ENCODE measurements at places on chromosomes 7 and 10. TPM values are rescaled to one million over a fixed set of nuclear protein-coding genes. Genes with fewer than 3 reads are reported as not detected.
A peak's percentile ranks its signal among the peaks of the same experiment; 100 is the strongest.

Gene ACSL5
- polyA plus RNA-seq = 0.08 TPM

- DNase-seq = no peak
Measured at GRCh38 chr7:37245590-37245989, 203.1 kb downstream of the ELMO1 start.

Gene SNX10
- 0.13 TPM for polyA plus RNA-seq

GRCh38 chr7:41693150-41693997 is 9.5 kb downstream of the INHBA start:
- DNase-seq = peak; percentile 35

Gene TAS2R40
- not detected for polyA plus RNA-seq

DNA sequence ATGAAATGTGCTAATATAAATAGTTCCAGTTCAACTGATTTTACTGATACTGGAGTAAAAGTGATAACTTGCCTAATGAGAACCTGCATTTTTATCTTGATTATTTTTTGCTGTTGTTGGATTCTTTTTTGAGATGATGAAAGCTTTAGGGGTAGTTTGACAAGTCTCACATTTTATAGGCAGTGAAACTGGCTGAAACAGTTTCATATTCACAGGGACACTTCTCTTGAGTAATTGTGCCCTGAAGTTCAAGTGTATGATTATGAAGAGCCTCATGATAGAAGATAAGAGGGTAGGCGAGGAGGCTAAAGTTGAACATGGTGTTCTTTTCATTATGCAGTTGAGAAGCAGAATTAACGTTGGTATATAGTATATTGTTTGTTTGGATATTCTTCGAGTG is 5.1 kb downstream of the AUTS2 start:
- DNase-seq = no peak

Gene ACBD5
- 12.5 TPM for polyA plus RNA-seq

- no peak for DNase-seq
Measured at GRCh38 chr10:87660484-87661133, 931 bp downstream of the PAPSS2 start.

DNA sequence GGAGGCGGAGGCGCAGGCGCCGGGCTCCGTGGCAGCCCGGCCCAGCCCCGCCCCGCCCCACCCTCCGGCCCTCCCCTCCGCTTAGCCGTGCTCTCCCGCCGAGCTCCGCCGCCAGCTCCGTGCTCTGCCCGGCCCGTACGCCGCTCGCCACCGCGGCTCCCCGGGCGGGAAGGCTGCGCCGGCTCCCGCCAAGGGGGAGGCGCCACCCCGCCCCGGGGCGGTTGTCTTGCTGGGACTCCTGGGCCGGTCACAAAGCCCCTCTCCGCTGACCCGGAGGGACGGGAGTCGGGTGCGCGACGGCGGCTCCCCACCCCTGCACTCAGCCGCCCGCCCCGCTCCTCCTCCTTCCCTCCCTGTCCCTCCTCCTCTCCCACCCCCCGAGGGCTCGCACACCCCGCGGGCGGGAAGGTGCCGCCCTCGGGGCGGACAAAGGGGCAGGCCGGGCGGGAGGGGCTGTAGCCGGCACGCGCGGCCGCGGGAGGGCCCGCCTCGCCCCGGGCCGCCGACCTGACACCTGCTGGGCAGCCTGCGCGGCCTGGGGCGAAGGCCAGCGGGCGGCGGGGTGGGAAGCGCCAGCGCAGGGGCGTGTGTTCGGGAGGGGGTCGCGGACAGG is 11.5 kb upstream of the SP8 start:
- DNase-seq = peak; percentile 86

- DNase-seq = no peak
Measured at GRCh38 chr10:90621577-90621976, 236.3 kb downstream of the HTR7 start.

DNA sequence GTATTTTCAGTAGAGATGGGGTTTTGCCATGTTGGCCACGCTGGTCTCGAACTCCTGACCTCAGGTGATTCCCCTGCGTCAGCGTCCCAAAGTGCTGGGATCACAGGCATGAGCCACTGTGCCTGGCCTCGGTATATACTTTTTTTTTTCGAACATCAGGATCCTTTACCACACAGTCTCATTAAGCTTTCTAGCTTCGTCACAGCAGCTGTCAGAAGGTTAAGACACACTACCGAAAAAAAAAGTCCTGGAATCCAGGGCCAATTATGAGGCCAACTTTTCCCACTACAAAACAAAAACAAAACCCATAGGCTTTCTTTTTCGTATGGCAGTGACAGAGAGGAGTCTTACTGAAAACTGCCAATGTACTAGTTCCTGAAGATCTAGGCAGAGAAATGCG is 30.7 kb downstream of the ZC3HC1 start:
- DNase-seq = no peak

- no peak for DNase-seq
Measured at GRCh38 chr7:44617225-44617890, 10.9 kb downstream of the OGDH start.

DNA sequence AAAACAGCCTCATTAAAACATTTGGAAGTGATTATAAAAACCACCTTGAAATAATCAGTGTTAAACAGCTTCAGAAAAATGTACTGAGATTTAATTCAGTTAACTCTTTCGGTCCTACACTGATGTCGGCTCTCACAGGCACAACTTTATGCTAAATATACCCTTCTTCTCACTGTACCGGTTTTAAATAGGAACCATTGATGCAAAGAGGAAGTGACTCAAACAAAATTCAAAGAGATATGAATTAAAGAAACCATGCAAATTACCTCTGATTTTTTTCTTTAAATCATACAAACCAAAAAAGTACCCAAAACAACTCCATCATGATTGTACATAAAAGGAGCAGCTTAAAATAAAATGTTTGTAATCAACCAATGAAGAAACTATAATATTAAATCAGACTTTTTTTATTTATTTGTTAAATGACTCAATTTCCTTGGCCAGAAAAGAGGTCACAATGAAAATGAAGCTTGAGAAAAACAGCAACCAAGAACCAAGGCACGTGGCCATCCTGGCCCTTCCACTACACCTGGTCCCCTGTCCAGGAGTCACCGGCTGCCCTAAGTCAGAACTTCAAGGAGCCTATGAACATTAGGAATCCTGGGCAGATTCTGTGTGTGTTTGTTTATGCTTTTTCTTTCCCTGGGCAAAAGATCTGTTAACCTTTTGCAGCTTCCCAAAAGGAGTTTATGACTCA is 73.0 kb upstream of the CABCOCO1 start:
- no peak for DNase-seq

- no peak for DNase-seq
Measured at GRCh38 chr10:60105295-60105695, 198.9 kb upstream of the CCDC6 start.

DNA sequence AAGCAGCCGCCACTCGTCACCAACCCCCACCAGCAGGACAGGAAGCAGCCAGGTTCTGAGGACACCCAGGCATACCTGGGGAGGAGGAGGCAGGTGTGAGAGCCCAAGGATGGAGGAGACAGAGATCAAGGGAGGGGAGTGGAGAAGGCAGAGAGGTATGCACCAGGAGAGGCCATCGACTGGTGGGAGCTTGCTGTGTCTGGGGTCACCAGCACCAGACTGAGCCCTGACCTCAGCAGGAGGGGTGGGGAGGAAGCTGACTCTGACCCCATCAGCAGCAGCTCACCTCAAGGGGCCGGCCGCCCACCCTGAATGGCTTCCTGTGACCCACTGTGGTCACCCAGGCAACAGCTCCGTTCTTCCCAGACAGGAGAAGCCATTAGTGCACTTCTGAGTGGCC is 7.8 kb downstream of the VIPR2 start:
- no peak for DNase-seq

Gene AKR1C8
- not detected for polyA plus RNA-seq

Gene TMEM178B
- 0.20 TPM for polyA plus RNA-seq

GRCh38 chr7:46157404-46157803 is 236.3 kb upstream of the IGFBP3 start:
- DNase-seq = no peak

- no peak for DNase-seq
Measured at GRCh38 chr7:23230641-23231101, 15.9 kb upstream of the GPNMB start.

Gene BTBD16
- polyA plus RNA-seq = not detected

DNA sequence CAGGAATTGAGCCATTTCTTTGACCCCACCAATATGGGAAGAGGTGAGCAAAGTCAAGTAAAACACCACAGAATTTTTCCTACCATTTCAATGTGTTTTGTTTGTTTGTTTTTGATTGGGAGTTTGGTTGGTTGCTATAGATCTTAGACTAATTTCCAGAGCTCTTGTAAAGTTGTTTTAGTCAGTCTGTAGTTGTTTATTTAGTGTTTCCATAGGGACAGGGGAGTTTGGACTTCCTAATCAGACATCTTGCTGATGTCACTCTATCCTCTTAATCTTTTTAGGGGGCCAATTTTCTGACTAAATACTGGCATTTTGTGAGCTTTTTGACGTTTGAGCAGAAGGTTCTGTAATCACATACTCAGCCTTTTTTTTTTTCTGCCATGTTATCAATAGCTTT is 266.9 kb downstream of the ABCA13 start:
- no peak for DNase-seq

GRCh38 chr7:96297876-96298275 is 24.0 kb downstream of the SLC25A13 start:
- DNase-seq = no peak

Gene PNLIPRP3
- polyA plus RNA-seq = not detected

DNA sequence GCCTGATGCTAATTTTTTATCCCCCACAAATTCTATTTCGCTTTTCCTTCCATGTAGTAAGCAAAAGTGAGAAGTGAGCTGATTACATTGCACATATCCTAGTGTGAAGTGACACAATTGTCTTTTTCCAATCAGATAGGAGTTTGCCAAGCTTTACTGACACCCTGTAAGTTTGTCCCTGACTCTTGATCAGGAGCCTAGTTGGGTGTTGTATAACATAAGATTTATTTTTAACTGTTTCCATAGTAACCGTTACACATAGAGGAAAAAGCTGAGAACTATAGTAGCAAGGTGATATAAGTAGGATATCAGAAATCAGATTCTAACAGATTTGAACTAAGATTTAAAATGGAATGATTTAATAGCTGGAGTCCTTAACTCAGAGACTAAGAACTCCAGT is 31.2 kb downstream of the EXOC4 start:
- no peak for DNase-seq

GRCh38 chr10:114048472-114048871 is 4.8 kb downstream of the ADRB1 start:
- no peak for DNase-seq

DNA sequence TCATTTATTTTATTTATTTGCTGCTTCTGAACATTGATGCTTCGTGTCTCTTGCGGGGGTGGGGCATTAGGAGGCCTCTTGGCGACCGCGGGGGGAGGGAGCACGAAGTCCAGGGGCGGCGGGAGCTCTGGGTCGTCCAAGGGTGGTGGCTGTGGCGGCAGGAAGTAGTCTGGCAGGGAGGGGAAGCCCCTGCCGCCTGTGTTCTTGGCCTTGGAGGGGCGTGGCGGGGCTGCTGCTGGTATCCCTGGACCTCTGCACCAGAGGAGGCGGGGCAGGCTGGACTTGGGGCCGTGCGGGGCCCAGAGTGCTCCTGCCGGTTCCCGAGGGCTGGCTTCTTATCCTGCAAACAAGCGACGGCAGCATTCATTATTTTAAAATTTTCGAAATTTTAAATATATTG is 70.5 kb upstream of the ABI1 start:
- no peak for DNase-seq

DNA sequence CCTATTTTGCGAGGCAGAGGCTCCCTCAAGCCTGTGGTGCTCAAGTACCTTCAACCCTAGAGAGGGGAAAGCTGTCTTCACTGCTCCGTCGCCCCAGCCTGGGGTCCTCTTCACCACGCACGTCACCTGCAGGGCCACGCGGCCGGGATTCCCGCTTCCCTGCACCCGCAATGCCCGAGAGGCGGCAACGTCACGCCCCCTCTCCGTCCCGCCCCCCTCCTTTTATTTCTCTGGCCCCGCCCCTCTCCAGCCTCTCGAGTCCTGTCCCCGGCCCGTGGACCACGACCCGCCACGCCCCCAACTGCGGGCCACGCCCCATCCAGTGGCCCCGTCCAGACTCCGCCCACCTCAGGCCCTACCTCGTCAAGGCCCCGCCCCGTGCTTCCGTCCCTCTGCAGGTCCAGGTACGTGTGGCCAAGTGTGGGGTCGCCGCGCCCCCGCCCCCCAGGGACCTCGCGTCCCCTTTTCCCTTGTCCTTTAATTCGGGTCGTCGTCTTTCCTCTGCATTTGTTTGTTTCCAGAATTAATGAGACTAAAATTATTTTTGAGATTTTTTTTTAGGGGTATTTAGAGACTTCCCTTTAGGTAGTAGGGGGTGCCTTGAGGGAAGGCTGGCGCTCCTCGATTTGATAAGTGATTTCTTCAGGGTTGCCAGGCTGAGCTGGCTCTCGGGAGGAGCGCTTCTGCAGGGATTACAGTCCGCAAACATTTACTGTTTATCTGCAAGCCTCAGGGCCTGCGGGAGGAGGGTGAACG is 69.8 kb upstream of the BAIAP2L1 start:
- peak; percentile 94 for DNase-seq

Gene GNGT1
- 0.15 TPM for polyA plus RNA-seq

Gene SCART1
- polyA plus RNA-seq = 3.4 TPM

GRCh38 chr10:14583967-14584366 is 190.7 kb downstream of the FAM107B start:
- DNase-seq = no peak

DNA sequence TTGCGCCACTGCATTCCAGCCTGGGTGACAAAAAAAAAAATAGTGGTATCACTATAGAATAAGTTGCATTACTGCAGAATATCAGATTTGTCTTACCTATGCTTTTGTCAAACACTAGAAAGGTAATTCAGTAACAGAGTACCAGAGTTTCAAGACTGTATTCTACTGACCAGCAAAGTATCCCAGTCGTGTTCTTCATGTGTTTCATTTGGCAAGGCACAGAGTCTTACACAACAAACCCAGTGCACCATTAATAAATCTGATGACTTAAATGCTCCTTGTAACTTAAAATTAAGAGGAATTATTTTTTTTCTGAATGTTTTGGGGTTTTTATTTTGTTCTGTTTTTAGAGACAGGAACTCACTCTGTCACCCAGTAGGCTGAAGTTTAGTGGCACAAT is 34.4 kb upstream of the PBLD start:
- no peak for DNase-seq

Gene LRRC17
- 138 TPM for polyA plus RNA-seq

GRCh38 chr7:41028580-41028979 is 674.3 kb downstream of the INHBA start:
- DNase-seq = no peak

Gene AKR1C1
- 1.3 TPM for polyA plus RNA-seq

Gene SNCG
- polyA plus RNA-seq = 4.3 TPM

Gene ASAH2
- polyA plus RNA-seq = 2.5 TPM

DNA sequence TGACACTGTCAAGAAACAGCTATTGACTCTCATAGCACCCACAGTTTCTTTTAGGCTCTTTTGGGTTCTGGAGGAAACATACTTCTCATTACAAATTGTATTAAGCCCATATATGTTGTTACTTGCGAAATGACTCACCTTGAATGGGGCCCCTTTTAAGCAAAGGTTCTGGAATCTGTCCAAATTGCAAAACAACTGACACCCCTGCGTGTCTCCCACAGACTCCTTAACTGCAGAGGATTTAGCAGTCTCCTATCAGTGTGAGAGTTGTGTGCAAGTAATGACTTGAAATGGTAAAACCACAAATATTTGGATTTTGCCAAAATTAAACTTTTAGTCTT is 192.3 kb downstream of the DNAJC1 start:
- DNase-seq = no peak

- peak; percentile 80 for DNase-seq
Measured at GRCh38 chr7:142535123-142535779, 214.0 kb upstream of the PRSS1 start.

All from SK-N-SH (cell line).